ENCODE measurements at places on chromosomes 1 and 21. TPM values are rescaled to one million over a fixed set of nuclear protein-coding genes. Genes with fewer than 3 reads are reported as not detected.

DNA sequence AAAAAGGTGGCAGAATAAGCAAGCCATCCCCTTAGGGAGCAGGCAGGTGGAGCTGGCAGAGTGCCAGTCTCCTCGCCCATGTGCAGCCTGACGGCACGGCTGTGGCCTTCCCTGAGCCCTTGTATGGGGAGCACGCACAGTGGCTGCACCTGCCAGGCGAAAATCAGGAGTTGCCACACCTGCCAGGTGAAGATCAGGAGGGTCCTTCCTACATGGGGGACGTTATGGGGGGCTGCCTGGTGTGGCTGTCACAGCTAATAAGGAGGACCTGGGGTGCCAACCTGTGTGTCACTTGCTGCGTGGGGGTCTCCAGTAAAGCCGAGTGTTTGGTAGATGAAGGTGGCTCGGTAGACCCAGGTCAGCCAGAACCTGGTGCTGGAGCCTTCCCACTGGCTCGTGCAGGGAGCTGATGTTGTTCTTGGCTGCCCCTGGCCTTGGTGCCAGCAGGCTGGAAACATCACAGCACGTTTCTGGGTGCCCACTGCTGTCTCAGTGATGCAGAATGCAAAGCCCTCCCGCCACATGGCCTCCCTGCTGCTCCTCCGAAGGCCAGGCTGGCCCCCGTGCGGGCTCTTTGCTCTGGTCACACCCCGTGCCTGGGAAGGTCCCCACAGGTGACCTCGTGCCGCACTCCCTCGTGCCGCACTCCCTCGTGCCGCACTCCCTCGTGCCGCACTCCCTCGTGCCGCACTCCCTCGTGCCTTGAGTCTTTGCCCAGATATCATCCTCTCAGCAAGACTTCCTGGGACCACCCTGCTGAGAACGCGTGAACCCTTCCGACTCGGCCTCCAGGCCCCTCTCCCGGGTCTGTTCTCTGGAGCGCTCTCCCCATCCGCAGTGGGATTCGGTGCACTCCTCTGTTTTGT is 55.4 kb downstream of the SLC37A1 start:
- DNase-seq, result no peak

DNA sequence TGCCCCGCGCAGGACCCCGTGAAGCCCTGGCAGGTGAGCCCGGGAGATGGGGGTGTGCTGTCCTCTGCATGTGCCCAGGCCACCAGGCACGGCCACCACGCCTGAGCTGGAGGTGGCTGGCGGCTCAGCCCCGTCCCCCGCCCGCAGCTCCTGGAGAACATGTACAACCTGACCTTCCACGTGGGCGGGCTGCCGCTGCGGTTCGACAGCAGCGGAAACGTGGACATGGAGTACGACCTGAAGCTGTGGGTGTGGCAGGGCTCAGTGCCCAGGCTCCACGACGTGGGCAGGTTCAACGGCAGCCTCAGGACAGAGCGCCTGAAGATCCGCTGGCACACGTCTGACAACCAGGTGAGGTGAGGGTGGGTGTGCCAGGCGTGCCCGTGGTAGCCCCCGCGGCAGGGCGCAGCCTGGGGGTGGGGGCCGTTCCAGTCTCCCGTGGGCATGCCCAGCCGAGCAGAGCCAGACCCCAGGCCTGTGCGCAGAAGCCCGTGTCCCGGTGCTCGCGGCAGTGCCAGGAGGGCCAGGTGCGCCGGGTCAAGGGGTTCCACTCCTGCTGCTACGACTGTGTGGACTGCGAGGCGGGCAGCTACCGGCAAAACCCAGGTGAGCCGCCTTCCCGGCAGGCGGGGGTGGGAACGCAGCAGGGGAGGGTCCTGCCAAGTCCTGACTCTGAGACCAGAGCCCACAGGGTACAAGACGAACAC is 1.8 kb downstream of the TAS1R3 start:
- DNase-seq, result no peak

GRCh38 chr1:80056179-80056578 is 1049.6 kb upstream of the ADGRL4 start:
- no peak for DNase-seq

GRCh38 chr1:50735443-50735842 is 224.6 kb downstream of the FAF1 start:
- no peak for DNase-seq

DNA sequence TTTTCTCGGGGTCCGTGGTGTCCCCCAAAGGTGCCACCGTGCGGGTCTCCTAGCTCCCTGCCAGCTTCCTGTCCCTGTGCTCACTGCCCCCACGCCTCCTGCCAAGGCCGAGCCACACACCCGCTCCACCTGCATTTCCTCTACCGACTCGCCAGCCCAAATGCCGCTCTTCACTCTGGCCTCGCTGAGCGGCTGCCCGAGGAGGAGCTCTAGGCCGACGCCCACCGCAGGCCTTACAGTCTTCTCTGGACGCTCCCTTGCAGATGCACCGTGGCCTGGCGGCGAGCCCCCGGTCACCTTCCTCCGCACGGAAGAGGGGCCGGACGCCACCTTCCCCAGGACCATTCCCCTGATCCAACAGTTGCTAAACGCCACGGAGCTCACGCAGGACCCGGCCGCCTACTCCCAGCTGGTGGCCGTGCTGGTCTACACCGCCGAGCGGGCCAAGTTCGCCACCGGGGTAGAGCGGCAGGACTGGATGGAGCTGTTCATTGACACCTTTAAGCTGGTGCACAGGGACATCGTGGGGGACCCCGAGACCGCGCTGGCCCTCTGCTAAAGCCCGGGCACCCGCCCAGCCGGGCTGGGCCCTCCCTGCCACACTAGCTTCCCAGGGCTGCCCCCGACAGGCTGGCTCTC is 26.3 kb downstream of the FTCD start:
- no peak for DNase-seq

- no peak for DNase-seq
Observed at GRCh38 chr1:73673971-73674370, 524.0 kb downstream of the LRRIQ3 start.

- no peak for DNase-seq
Observed at GRCh38 chr1:18642278-18643095, 11.8 kb downstream of the PAX7 start.

GRCh38 chr1:246139745-246140182 is 367.3 kb downstream of the SMYD3 start:
- DNase-seq, result no peak

DNA sequence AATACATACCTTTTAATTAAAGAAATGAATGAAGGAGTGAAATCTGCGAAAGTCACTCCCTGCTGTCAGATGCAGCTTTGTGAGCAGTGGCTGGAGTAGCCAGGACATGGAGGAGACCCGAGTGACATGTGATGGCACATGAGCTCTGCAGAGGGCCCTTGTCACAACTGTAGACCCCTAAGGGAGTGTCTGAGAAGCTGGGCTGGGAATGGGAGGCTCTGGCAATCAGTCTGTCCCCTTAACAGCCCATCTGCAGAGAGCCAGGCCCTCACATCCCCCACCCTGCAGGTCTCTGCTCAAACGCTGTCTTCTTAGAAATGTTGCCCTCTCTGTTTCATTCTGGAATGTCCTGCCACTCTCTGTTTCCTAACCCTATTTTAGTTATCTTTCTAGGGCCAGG is 124.3 kb downstream of the HMGB4 start:
- no peak for DNase-seq

The P3R3URF gene
- not detected for total RNA-seq

The OR2T2 gene
- not detected for total RNA-seq

The HCN3 gene
- 0.36 TPM for total RNA-seq

GRCh38 chr1:219523411-219523810 is 89.5 kb downstream of the ZC3H11B start:
- no peak for DNase-seq

GRCh38 chr1:162136760-162137159 is 67.3 kb downstream of the NOS1AP start:
- DNase-seq, result no peak

DNA sequence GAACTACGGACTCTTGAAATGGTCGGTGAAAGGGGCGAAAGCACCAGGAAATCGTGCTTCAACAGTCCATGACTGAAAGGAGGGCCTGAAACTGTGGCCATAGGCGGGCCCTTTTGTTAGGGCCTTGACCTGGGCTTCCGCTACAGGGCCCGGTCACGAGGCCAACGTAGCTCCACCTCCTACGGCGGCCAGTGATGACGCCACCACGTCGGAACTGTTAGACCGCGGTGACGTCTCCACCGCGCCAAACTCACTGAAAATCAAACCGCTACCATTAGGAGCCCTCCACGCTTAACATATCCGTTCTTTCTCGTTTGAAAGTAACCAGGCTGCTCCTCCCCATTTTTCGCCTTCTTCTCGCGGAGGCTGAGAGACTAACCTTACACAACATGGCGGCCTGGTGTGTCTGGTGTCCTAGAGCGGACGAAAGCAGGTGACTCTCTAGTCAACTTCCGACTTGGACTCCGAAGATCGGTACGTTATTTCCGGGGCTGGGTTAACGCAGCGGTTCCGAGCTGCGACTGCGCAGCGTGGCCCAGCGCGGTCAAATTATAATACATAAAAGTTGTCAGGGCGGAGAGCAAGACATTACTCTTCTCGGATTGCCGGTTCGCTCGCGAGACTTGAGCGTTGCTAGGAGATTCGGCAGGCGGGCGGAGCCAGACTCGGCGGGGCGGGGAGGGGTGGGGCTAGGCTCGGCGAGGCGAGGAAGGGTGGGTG is 371 bp upstream of the CACYBP start:
- peak; percentile 94 for DNase-seq

The CCDC28B gene
- 2.8 TPM for total RNA-seq

The CCDC30 gene
- 2.8 TPM for total RNA-seq

DNA sequence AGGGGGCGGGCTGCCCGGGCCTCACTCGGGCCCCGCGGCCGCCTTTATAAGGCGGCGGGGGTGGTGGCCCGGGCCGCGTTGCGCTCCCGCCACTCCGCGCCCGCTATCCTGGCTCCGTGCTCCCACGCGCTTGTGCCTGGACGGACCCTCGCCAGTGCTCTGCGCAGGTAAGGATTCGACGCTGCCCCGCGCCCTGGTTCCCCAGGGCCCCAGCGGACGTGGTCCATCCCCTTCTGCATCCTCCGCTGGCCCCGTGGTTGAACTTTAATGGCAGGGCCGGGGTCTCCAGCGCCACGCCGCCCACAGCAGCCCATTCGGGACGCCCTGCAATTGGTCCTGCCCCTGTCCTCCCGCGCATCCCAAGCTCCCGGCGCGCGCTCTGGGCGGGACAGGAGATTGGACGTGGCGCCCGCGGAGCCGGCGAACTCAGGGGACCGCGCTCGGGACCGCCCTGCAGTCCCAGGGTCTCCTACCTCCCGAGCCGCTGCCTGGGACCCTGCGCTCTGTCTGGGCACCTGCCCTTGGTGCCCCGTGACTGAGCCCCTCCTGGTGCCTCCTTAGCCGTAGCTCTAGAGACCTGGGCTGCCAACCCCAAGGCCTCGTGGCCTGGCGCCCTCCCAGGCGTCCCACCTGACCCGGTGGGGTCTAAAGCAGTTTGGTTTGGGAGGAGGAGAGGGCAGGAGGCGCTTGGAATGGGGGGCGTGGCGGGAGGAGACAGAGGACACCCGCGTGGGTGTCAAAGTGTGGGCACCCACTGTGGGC is at the start of gene ALPL:
Gene ALPL, plus strand, starts transcription at position 73 of the 762 bp plus-strand sequence. CDS start 44,659 bp downstream, outside the sequence.
- no peak for DNase-seq

DNA sequence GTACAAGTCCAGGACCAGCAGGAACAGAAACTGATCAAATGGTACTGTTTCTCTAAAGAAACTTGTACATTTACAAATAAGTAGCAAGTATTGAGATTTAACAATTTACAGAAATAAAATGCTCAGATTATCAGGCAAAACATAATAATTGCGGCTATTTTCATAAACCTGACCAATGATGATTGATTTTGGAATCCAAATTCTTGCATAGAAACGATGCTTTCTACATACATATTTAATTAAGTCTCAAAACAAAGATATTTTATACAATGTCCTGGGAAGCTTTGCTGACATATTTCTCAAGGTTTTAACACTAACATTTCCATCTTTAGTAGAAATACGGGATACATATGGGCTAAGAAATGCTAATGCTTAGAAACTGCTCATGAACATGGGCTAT is 157.1 kb downstream of the VAV3 start:
- DNase-seq, result no peak

DNA sequence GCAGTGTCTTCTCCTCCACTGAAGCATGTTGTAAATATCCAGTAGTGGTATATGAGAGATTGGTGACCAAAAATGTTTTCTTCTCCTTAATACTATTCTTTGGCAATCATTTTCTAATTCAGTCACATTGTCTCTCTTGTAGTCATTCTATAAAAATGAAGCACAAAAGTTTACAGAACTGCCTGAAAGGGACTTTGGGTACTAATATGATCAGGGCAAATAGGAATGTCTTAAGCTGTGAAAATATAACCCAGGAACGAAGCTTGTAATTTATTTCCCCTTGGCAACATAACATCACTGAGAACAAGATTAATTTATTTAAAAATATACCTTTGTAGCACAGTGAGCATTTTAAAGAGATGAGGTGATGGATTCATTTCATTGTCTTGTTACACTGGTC is 4.9 kb downstream of the B3GALT2 start:
- no peak for DNase-seq

The DYNLT5 gene
- total RNA-seq, result 0.25 TPM

The C1orf115 gene
- total RNA-seq, result 39.6 TPM
